ENCODE measurements at places on chromosomes 11 and 22. TPM values are rescaled to one million over a fixed set of nuclear protein-coding genes. Genes with fewer than 3 reads are reported as not detected.

GRCh38 chr11:122923302-122923701 is 40.7 kb downstream of the JHY start:
- H3K4me3 ChIP-seq: no peak overlapping the region
- H3K27me3 ChIP-seq: no peaks in the 10 kb centered on the region
- H3K27ac ChIP-seq: no peak overlapping the region
- H3K36me3 ChIP-seq: no peaks in the 10 kb centered on the region
- no peaks in the 10 kb centered on the region for H3K4me1 ChIP-seq

- peaks cover 20% of the 10 kb centered on the region for H3K27me3 ChIP-seq
- DNase-seq: no peak
- peaks cover 1% of the 10 kb centered on the region for H3K4me1 ChIP-seq
- H3K4me3 ChIP-seq: no peak overlapping the region
- no peak overlapping the region for H3K27ac ChIP-seq
- H3K36me3 ChIP-seq: no peaks in the 10 kb centered on the region
These were observed 4.9 kb downstream of the RAB3IL1 start for GRCh38 chr11:61912530-61912898.

DNA sequence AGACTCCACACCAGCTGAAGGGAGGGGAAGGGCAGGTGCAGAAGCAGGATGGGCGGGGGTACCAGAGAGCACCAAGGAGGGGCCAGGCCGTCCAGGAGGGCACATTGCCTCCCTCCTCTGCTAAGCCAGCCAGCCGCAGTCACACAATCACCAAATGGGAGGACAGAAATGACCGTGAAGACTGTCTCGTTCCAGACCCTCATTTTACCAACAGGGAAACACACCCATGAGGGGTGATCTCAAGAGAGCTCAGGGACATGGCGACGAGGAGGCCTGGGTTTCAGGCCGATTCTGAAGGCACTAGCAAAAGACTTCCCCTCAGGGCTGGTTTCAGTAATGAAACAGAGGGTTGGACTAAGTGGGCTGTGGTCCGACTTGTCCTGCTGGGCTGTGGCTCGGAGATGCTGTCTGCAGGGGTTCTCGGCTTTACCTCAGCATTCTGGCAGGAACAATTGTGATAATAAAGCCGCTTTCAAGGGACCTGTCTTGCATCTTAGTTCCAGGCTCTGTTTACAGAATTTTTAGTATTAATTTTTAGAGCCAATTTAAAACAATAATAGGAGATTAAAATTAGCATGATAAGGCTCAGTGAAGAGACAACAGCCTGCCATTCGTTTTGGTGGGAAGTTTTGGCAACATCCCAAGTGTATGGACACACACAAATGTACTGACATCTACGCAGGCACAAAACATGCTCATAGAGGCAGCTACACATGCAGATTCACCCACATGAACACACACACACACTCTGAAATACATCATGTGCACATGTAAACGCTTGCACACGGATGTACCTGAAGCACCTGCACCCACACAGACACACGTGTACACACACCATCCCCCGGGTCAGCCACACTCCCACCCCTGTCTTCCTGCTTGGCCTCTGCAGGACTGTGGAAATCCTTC is 2.0 kb upstream of the B3GAT1 start:
- H3K27ac ChIP-seq: no peak overlapping the region
- peaks cover 4% of the 10 kb centered on the region for H3K4me1 ChIP-seq
- peaks cover 65% of the 10 kb centered on the region for H3K27me3 ChIP-seq
- no peaks in the 10 kb centered on the region for H3K36me3 ChIP-seq
- no peak overlapping the region for H3K4me3 ChIP-seq

GRCh38 chr22:43002202-43002586 is 12.8 kb downstream of the PACSIN2 start:
- H3K4me3 ChIP-seq: peak overlapping the region; percentile 49
- no peak for DNase-seq
- H3K4me1 ChIP-seq: peaks cover 90% of the 10 kb centered on the region
- no peaks in the 10 kb centered on the region for H3K27me3 ChIP-seq

DNA sequence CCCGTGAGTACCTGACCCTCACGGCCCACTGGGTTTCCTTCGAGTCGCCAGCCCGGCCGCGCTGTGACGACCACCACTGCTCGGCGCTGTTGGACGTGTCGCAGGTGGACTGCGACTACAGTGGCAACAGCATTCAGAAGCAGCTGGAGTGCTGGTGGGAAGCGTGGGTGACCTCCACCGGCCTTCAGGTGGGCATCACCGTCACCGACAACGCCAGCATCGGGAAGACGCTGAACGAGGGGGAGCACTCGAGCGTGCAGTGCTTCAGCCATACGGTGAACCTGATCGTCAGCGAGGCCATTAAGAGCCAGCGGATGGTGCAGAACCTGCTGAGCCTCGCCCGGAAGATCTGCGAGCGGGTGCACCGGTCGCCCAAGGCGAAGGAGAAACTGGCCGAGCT is 32.2 kb downstream of the ZBED4 start:
- peaks cover 72% of the 10 kb centered on the region for H3K36me3 ChIP-seq
- peaks cover 24% of the 10 kb centered on the region for H3K4me1 ChIP-seq
- H3K27ac ChIP-seq: no peak overlapping the region
- no peaks in the 10 kb centered on the region for H3K27me3 ChIP-seq

DNA sequence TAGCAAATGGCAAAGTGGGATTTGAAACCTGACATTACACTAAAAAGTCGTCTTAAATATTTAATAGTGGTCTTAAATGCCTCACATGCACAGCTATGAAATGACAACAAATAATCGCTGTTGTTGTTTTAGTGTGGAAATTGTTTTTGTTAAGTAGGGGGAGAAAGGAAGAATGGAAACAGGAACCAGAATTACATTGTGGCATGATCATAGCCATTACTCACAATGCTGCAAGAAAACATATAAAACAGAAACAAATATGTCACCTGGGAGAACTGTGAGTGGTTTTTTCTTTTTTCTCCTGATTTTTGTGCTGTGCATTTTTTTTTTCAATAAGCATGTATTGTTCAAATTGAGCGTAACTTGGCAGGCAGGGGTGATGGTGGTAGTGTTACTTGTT is 22.9 kb downstream of the FAM76B start:
- no peak for DNase-seq
- H3K36me3 ChIP-seq: peaks cover 8% of the 10 kb centered on the region
- no peak overlapping the region for H3K4me3 ChIP-seq

The KRTAP5-11 gene
- not detected for total RNA-seq

- H3K27me3 ChIP-seq: peaks cover 25% of the 10 kb centered on the region
- H3K4me1 ChIP-seq: no peaks in the 10 kb centered on the region
- no peak for DNase-seq
- no peak overlapping the region for H3K27ac ChIP-seq
- H3K36me3 ChIP-seq: no peaks in the 10 kb centered on the region
These were observed 59.7 kb upstream of the CHST1 start for GRCh38 chr11:45725121-45725520.

The FGF19 gene
- not detected for total RNA-seq

- H3K27ac ChIP-seq: no peak overlapping the region
- DNase-seq: no peak
- peaks cover 2% of the 10 kb centered on the region for H3K36me3 ChIP-seq
- H3K4me1 ChIP-seq: no peaks in the 10 kb centered on the region
These were observed 8.0 kb upstream of the SF1 start for GRCh38 chr11:64786308-64786707.

GRCh38 chr11:24759742-24760141 is 262.9 kb downstream of the LUZP2 start:
- H3K27ac ChIP-seq: no peak overlapping the region
- no peak overlapping the region for H3K4me3 ChIP-seq
- H3K4me1 ChIP-seq: no peaks in the 10 kb centered on the region
- H3K36me3 ChIP-seq: no peaks in the 10 kb centered on the region
- no peak for DNase-seq

DNA sequence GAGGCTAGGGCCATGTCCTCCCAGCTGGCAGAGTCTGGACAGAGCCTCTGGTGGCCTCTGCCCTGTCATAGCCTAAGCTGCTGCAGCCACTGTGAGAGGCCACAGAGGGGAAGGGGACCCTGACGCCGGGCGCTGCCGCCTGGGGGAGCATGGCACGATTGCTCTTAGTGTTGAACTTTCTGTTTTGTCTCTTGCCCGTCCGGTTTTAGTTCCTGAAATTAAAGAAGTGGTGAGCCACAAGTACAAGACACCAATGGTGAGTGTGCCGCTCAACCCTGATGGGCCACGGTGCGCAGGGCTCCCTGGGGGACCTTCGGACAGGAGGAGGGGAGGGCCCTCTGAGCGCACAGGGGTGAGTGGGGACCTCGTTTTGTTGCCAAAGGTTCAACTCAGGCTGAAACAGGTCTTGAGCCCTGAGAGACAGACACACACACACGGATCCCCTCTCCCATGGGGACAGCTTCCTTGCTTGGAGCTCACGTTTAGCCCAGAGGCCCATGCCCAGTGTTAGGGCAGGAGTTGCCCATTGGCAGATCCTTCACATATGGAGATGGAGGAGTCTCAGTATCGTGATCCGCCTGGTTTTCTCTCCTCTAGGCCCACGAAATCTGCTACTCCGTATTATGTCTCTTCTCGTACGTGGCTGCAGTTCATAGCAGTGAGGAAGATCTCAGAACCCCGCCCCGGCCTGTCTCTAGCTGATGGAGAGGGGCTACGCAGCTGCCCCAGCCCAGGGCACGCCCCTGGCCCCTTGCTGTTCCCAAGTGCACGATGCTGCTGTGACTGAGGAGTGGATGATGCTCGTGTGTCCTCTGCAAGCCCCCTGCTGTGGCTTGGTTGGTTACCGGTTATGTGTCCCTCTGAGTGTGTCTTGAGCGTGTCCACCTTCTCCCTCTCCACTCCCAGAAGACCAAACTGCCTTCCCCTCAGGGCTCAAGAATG is 23.8 kb downstream of the MYBPC3 start:
- no peaks in the 10 kb centered on the region for H3K27me3 ChIP-seq
- peaks cover 10% of the 10 kb centered on the region for H3K36me3 ChIP-seq
- H3K4me1 ChIP-seq: no peaks in the 10 kb centered on the region
- H3K27ac ChIP-seq: no peak overlapping the region
- no peak for DNase-seq
- no peak overlapping the region for H3K4me3 ChIP-seq

DNA sequence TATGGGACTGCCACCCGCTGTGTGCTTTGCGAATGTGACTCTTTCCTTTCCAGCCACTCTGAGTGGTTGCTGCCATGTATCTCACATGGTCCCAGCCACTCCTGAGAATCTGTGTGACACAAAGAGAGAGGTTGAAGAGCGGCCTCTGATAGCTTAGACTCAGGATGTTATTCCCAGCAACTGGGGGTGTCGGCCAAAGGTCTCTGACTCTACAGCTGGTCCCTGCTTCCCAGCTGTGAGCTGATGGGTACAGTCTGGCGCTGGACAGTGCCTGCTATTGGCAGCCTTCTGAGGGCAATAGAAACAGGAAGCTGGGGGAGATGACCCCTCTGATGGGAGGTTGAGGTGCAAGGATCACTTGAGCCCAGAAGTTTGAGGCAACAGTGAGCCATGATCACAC is 105.1 kb downstream of the RRAS2 start:
- H3K27me3 ChIP-seq: peaks cover 4% of the 10 kb centered on the region
- no peak for DNase-seq
- H3K4me3 ChIP-seq: no peak overlapping the region
- H3K36me3 ChIP-seq: no peaks in the 10 kb centered on the region
- no peak overlapping the region for H3K27ac ChIP-seq

The ZP1 gene
- total RNA-seq: not detected

- H3K36me3 ChIP-seq: no peaks in the 10 kb centered on the region
- H3K27me3 ChIP-seq: no peaks in the 10 kb centered on the region
- DNase-seq: no peak
- no peaks in the 10 kb centered on the region for H3K4me1 ChIP-seq
- H3K4me3 ChIP-seq: no peak overlapping the region
- no peak overlapping the region for H3K27ac ChIP-seq
These were observed 101.3 kb downstream of the DYNC2H1 start for GRCh38 chr11:103210543-103210942.

The MYO7A gene
- total RNA-seq: 0.28 TPM

DNA sequence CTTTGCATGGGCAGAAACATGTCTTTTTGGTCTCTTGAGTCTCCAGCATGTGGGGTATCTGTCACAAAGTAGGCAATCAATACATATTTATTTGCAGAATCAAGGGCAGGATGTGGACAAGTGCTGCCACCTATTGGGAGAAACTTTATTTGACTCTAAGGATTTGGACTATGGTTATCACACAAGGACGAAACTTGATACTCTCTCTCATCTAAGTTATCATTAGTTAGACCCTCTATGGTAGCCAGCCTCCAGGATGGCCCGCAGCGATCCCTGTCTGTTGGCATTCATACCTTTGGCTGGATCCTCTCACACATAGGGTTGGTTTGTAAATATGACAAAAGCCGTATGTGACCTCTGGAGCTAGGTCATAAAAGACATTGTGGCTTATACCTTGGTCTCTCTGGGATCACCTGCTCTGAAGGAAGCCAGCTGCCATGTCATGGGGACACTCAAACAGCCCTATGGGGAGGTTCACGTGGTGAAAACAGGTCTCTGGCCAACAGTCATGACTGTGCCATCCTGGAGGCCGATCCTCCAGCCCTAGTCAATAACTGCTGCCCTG is 1.1 kb upstream of the FBXO7 start:
- H3K4me3 ChIP-seq: peak overlapping the region; percentile 92
- peak; percentile 67 for DNase-seq
- peaks cover 5% of the 10 kb centered on the region for H3K36me3 ChIP-seq

The CARD18 gene
- total RNA-seq: not detected

The KCNJ1 gene
- total RNA-seq: not detected

GRCh38 chr11:56841210-56841810 is 92.8 kb upstream of the OR9G4 start:
- H3K27ac ChIP-seq: no peak overlapping the region
- H3K36me3 ChIP-seq: no peaks in the 10 kb centered on the region
- no peak overlapping the region for H3K4me3 ChIP-seq
- H3K4me1 ChIP-seq: no peaks in the 10 kb centered on the region

GRCh38 chr22:22112533-22113294 is 130.1 kb upstream of the TOP3B start:
- H3K36me3 ChIP-seq: no peaks in the 10 kb centered on the region
- no peak overlapping the region for H3K27ac ChIP-seq
- H3K27me3 ChIP-seq: peaks cover 10% of the 10 kb centered on the region
- DNase-seq: no peak
- peaks cover 27% of the 10 kb centered on the region for H3K4me1 ChIP-seq
- H3K4me3 ChIP-seq: no peak overlapping the region

DNA sequence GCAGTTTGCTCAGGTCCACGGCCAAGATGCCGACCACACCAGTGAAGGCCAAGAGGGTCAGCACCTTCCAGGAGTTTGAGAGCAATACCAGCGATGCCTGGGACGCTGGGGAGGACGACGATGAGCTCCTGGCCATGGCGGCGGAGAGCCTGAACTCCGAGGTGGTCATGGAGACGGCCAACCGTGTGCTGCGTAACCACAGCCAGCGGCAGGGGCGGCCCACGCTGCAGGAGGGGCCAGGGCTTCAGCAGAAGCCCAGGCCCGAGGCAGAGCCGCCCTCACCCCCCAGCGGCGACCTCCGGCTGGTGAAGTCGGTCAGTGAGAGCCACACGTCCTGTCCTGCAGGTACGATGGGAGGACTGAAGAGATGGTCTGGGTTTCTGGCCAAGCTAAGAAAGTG is 31.0 kb downstream of the TBC1D22A start:
- H3K36me3 ChIP-seq: peaks cover 13% of the 10 kb centered on the region
- no peaks in the 10 kb centered on the region for H3K27me3 ChIP-seq
- peak overlapping the region; percentile 46 for H3K27ac ChIP-seq
- no peak for DNase-seq

DNA sequence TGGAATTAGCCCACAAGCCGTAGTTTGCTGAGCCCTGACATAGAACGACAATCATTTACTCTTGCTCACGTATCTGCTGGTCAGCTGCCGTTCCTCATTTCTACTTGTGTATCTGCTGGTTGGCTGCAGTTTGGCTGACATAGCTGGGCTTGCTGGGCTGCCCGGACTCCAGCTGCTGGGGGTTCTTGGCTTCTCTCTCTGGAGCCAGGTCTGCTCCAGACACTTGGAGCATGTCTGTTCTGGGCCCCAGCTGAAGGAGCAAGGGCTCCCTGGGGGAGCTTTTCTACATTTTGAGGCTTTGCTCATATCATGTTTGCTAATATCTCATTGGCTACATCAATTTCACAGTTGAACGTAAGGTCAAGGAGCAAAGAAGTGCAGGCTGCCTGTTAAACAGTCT is 47.3 kb downstream of the PRDM11 start:
- no peaks in the 10 kb centered on the region for H3K27me3 ChIP-seq
- DNase-seq: no peak
- no peaks in the 10 kb centered on the region for H3K36me3 ChIP-seq
- H3K27ac ChIP-seq: no peak overlapping the region

All from activated CD8-positive, alpha-beta memory T cell treated with anti-CD3 and anti-CD28 coated beads, Interleukin-2, amount 10 ng/mL, durations not matched to agents 7 days and 5 days (primary cell).